ENCODE measurements at places on chromosomes 16 and 17.

DNA sequence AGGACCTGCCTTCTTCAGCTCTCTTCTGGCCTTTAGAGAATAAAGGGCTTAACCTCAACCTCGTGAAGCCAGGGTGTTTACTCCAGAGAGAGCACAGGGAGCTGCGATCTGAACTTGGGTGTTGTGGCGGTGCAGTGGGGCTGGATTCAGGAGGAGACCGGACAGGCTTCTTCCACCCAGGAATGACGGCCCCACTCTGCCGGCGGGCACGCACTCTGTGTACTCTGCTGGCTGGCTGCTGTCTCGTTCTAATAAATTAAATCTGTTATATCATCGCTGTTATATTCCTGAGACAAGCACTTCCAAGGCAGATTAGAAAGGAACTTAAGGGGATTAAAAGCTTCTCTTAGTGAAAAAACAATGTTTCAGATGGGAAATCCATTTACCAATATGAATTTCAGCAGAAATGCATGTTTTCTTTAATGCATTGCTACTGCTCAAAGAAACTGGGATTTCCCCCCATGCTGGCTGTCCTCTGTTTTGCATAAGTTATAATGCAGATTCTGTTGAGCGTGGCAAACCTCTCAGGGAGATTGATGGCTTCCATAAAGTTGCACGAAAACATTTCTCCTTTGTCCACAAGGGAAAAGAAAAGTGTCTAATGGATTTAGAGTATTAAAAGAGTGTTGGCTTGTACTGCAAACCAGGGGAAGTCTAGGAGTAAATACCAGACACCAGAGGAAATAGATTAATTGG is 168.6 kb upstream of the IRX3 start:
- no peak for DNase-seq

DNA sequence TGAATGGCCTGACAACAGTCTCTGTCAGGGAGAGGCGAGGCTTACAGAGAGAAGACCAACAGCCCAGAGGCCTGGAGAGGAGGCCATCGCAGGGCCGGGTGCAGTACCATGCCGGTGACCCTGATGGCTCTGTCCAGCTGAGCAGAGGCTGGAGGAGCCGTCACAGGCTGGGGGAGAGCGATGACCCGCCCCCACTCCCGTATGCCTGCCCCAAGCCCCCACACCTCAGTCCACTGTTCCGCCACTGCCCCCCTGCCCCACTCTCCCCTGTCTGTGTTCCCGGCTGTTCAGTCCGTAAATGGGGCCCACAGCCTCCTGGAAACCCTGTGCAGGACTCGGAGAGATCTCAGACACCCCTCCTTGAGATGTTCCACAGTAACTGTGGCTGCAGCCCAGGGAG is 12.8 kb upstream of the FAM83G start:
- DNase-seq, result no peak

GRCh38 chr17:66713533-66714042 is 121.3 kb upstream of the CACNG5 start:
- DNase-seq, result peak; percentile 57

DNA sequence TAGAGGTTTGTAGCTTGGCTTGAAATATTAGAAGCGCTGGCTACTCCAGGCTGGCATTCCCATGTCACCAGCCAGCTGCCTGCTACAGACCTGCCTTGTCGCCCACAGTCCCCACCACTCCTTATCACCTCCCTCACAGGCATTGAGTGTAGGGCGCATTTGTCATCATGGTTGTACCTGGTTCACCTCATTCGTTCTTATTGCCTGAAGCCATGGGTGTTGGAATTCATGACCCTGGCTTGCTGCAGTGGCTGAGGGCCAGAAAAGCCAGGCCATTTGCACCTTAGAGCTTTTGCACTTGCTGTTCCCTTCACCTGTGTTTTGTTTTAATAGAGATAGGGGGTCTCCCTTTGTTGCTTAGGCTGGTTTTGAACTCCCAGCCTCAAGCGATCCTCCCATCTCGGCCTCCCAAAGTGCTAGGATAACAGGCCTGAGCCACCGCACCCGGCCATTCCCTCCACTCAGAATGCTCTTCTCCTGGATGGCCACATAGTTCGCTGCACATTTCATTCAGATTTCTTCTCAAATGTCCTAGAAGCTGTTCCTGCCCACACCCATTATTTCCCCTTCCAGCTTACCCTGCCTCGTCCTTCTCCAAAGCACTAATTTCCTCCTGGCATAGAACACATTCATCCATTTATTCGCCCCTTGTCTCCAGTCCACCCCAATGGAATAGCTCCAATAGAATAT is 97.6 kb downstream of the C16orf78 start:
- no peak for DNase-seq

GRCh38 chr16:47072158-47072557 is 71.6 kb downstream of the NETO2 start:
- DNase-seq, result no peak

- no peak for DNase-seq
These were observed 121.0 kb downstream of the C16orf95 start for GRCh38 chr16:87196231-87196630.

GRCh38 chr16:88023786-88024185 is 72.6 kb downstream of the BANP start:
- DNase-seq, result no peak

DNA sequence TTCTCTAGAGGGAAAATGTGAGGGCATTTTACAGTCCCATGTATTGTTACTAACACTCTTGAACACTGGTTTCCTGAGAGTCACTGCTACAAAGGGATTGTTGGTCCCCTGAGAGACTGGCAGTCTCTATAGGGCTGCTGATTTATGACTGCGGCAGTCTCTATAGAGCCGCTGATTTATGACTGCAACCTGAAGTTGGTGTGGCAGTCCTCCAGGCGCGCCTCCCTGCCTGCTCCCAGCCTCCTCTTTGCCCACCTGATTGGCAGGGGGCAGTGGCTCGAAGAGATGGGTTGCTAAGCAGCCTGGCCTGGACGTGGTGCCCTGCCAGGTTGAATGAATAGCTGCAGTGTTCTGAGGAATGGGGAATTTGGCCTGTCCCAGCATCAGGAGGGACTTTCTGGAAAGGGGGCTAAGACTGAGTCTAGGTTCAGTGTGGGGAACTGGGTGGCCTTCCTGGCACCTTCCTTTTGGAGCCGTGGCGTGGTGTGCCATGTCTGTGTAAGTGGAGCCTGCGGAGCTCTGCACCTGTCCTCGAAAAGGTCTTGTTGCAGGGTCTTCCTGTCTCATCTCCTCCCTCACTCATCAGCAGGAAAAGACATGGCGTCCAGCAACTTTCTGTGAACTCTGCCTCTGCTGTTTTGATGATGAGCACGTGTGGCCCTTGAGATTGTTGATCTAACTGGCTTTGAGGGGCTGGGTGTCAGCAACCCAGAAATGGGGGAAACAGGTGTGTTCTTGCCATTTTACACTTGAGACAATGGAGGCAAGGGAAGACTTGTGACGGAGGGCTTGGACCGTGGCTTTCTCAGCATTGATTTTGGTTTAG is 24.9 kb downstream of the SAP30BP start:
- no peak for DNase-seq

DNA sequence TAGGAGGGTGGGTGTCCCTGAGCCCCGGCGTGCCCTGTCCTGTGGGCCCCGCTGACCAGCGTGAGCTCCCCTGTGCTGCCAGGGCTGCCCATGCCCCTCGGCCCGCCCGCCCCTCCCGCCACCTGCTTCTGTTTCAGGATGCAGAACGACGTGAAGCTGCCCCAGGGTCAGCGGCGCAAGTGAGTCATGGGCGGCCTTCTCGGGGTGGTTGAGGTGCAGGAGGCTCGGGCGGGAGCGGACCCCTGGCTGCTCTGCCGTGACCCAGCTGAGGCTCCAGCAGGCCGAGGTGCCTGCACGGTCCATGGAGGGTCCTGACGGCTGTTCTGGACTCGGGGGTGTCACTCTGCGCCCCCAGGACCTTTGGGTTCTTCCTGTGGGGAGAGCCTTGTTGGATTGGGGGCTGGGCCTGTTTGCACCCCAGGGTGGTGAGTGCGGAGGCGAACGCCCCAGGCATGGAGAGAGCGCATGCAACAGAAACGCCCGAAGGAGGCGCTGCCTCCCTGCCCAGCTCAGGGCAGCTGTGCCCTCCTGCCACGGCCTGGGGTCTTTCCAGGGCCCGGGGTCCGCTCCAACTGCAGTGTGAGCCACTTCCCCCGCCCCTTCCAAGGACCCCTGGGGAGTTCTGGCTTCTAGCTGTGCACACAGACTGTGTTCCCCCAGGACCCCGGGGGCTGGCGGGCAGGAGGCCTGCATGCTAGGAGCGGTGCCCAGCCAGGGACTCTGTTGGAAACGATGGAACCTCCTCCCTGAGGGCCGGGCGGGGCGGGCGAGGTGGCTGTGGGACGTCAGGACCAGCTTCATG is 4.0 kb downstream of the SLC25A10 start:
- DNase-seq, result no peak

DNA sequence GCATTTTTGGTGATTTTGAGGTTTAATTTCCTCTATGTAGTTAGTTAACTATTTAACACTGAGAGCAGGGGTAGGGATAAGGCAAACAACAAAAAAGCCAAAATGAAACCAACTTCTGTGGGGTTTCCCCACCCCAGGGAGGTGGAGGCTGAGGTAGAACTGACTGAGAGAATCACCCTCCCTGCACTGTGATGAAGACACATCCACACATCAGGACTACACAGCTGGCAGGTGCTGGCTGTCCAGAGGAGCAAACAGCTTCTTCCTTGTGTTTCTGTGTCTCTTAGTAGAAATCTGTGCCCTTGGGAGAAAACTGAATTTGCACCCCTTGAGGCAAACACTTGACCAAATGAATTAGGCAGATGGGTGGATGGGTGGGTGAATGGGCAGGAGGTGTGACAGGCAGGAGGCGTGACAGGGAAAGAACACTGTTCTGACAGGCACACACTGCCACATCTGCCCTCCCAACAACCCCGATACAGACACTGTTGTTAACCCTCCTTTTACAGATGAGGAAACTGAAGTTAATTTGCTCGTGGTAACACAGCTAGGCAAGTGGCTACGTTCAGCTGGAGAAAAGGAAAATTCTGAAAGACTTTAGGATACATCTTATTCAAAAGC is 62.9 kb upstream of the AMZ2 start:
- DNase-seq, result no peak

Measured in T-helper 2 cell (primary cell).